Ammon's horn (tissue), 1 donor: ENCODE measurements at places on chromosomes 5 and 9.

DNA sequence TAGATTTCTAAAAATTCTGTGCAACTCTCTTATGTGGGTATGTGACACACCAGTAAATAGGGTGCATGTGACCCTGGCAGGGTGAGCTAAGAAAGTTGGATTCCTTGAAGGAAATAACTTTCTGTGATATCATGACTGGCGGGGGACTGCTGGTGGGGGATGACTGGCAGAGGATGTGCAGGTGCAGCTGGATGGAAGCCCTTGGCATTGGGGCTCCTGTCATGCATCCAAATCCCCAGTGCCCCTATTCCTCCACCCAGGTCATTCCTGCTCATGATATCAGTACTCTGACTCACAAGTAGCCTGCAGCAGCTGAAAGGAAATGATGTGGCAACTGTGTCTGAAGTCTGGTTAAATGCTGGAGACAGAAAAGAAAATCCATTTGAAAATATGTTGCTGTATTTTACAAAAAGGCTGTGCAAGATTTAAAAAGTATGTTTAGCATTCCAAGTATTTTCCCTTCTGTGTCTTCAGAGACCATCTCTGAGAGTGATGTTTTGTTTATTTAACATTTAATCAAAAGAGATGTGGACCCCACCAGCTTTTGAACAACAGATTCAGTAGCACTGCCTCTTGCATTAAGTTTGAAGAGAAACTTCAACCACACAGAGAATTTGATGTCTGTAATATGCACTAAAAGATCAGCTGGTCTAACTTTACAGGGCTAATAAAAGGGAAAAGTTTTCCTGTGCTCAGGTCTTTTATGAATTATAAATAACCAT is 17.9 kb upstream of the ZSWIM6 start:
- DNase-seq: no peak

GRCh38 chr9:91786132-91786896 is 163.7 kb downstream of the ROR2 start:
- no peak for DNase-seq

- no peak for DNase-seq
Observed at GRCh38 chr5:179142434-179143198, 82.4 kb downstream of the ZNF354C start.

- DNase-seq: no peak
Observed at GRCh38 chr9:75033791-75034473, 5.8 kb upstream of the CARNMT1 start.

- no peak for DNase-seq
Observed at GRCh38 chr9:133707065-133707762, 30.9 kb downstream of the SARDH start.

GRCh38 chr5:13809921-13810320 is 134.6 kb downstream of the DNAH5 start:
- no peak for DNase-seq

DNA sequence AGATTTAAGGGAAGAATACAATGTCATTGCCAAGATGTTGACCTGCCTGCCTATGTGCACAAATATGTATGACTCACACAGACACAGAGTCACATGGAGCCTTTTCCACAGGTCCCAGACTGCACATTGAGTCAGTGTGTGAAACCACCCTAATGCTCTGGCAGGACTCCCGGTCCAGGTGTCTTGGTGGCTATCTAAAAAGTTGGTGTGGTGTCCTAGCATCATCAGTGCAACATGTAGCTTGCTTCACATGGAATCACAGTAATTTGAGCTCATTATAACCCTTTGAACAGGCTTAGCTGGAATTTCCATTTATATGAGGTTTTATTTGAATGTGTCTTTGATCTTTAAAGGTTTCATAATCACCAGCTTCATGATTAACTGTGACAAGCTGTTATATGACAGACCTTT is 10.7 kb downstream of the IFNA5 start:
- DNase-seq: no peak

GRCh38 chr5:32504329-32504988 is 59.9 kb upstream of the ZFR start:
- no peak for DNase-seq

DNA sequence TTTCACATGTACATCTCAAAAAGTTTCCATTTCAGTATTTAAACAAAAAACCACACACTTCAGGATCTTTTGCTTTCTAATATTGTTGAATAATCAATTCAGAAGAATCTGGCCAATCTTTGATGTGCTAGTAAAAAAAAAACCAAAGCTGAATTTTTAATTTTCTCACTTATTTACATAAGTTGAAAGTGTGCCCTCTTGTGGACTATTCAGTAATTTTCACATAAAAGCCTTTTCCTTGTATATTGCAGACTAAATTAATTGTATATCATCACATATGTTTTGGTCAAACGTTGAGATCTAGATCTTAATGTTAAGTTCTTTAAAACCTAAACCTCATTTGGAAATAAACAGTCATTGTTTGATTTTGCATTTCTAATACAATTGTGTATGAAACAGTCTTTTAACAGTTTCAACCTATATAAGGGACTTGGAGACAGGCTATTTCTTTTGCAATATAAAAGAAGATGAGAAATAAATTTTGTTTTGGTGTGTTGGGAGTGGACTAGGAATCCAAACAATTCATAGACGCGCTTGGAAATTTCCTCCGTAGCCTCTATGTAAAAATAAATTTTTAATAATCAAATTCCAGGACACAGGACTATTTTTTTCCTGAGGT is 68.1 kb downstream of the NIPBL start:
- DNase-seq: peak; percentile 50

GRCh38 chr9:128337936-128338335 is 2.4 kb upstream of the SLC27A4 start:
- DNase-seq: no peak

- no peak for DNase-seq
Observed at GRCh38 chr9:136713550-136713949, 1.2 kb downstream of the DIPK1B start.

- no peak for DNase-seq
Observed at GRCh38 chr9:15276328-15276938, 30.6 kb downstream of the TTC39B start.

- DNase-seq: no peak
Observed at GRCh38 chr9:90141723-90142122, 500.9 kb downstream of the DIRAS2 start.

- no peak for DNase-seq
Observed at GRCh38 chr5:35058374-35058788, 10.6 kb upstream of the AGXT2 start.

GRCh38 chr5:166341740-166342337 is 1949.6 kb upstream of the WWC1 start:
- DNase-seq: no peak

DNA sequence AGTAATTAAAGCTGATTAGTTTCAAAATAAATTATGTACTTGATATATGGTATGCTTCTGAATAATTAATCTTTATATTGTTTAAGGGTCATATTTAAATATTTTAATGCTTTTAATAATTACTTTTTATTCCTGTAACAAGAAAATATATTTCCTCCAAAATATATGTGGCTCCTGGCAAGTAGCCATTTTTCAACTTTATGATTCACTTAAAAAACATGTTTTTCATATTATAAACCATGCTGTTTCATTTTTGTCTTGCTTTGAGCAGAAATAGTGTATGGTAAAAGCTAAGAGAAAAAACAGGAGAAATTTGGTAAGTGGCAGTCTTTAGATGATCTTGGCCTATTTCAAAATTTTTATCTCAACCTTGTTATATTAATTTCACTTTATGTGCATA is 14.6 kb downstream of the SPATA9 start:
- DNase-seq: no peak

GRCh38 chr5:106136061-106136460 is 1534.7 kb downstream of the EFNA5 start:
- no peak for DNase-seq

DNA sequence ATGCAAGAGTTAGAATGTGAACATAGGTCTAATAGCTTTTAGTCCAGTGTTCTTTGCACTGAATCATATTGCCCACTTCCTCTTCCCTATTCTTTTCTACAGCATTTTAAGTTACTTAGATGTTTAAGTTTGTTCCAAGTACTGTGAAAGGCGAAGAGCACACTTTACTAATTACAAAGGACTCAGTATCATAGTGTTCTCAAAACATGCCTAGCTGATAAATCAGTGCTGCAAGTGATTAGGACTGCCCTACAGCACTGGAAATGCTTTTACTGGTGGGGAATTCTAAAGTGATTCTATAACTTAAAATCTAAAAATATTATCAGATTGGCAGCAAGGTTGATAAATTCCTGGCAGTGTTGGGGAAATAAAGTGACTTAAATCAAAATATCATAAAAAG is 177.9 kb upstream of the KCNN2 start:
- DNase-seq: no peak

GRCh38 chr5:79235261-79235633 is 684 bp upstream of the JMY start:
- DNase-seq: no peak

DNA sequence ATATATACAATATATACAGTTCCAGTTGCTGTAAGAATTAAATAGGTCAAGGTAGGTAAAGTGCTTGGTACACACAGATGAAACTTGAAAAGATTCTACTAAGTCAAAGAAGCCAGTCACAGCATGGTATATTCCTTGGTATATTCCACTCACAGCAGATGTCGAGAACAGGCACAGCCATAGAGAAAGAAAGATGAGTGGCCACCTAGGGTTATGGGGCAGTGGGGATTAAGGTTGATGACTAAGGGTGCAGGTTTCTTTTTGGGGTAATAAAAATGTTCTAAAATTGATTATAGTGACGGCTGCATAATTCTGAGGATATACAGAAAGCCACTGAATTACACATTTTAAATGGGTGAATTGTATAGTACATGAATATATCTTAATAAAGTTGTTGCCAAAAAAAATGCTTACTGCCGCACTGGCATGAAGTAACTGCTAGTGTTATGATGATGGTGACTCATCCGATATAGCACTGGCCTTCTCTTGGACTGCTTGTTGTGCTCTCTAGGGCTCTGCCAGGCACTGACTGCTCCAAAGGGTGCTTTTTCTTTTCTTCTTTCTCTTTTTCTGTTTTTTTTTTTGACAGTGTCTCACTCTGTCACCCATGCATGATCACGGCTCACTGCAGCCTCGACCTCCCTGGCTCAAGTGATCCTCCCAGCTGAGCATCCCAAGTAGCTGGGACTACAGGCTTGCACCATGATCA is 23.5 kb downstream of the TBC1D2 start:
- DNase-seq: no peak

DNA sequence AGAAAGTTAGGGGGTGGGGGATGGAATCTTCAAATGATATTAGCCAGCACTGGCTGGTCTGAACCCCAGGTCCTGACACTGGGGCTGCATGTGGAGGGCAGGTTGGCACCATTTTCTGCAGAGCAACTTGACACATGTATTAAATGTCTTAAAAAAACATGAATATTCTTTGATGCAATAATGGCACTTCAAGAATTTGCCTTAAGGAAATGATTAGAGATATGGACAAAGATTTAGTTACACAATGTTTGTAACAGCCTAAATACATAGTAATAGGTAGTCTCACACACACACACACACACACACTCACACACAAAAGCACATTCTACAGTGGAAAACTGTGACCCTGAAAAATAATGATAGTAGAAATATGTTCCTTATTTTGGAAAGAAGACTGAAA is 3.6 kb downstream of the SVEP1 start:
- no peak for DNase-seq

GRCh38 chr9:111483439-111483857 is 735 bp downstream of the ECPAS start:
- DNase-seq: peak; percentile 59

GRCh38 chr9:88433583-88434255 is 45.5 kb downstream of the SPIN1 start:
- no peak for DNase-seq

DNA sequence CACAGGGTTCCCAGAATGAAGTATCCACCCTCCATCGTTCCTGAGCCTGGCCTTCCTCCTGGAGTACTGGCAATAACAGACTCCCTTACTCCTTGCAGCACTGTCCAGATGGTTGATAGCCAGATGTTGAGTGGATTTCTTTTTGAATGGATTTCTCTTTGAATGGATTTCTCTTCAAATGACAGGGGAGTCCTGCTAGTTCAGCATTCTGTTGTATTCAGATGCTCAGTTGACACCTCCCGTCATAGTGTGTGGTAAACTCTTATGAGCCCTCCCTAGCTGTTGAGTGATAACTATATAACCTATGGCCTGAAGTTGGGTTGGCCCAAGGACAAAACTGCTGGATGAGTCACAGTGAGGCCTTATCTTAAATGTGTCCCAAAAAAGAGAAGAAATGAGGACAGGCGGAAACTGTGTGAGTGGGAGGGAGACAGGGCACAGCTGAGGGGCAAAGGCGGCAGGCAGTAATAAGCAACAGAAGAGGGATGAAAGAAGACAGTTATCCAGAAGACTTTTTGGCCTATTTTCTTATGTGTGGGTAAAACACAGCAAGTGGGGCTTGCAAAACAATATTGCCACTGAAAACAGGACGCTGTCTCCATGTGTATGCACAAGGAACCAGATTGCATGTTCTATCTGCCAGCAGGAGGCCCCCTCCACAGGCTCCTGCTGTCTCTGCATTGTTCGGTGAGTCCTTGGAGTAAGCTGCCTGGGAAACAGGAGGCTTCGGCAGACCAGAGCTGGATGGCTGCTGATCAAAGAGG is 209.5 kb upstream of the S1PR3 start:
- peak; percentile 62 for DNase-seq

GRCh38 chr9:120909904-120910303 is 16.7 kb downstream of the TRAF1 start:
- no peak for DNase-seq

- no peak for DNase-seq
Observed at GRCh38 chr5:137833463-137833862, 34.2 kb upstream of the MYOT start.

DNA sequence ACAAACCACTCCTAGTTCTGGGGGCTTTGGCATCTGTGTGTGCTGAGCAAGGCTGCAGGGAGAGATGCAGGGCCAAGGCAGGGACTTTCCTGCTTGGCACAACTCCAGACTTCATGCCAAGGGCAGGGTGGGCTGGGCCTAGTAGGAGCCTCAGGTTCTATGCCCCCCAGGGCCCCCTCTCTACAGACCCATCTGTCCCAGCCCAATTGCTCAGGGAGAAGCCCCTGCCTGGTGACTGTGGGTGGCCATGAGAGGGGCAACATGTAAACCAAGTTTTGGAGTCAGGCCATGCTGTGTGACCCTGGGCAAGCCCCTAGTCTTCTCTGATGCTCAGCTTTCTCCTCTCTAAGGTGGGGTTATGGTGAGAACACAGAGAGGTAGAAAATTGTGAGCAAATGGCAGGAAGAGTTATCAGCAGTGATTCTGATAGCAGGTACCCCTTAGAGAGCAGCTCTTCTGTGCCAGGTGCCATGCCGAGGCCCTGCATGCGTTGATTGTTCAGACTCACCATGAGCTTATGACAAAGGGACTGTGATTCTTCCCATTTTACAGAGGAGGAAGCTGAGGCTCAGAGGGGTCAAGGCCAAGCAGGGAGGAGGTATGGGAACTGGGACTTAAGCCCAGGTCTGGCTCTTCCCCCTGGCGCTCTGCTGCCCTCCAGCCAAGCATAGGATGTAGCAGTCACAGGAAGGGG is 5.2 kb downstream of the OLFML2A start:
- no peak for DNase-seq

- DNase-seq: no peak
Observed at GRCh38 chr9:8680658-8681057, 881.1 kb upstream of the DMAC1 start.
